Activated CD4-positive, CD25-positive, alpha-beta regulatory T cell (primary cell): ENCODE measurements at places on chromosomes 6 and 20.
A peak's percentile ranks its signal among the peaks of the same experiment; 100 is the strongest.

- DNase-seq: no peak
Measured at GRCh38 chr6:3735029-3735605, 16.4 kb downstream of the PXDC1 start.

GRCh38 chr20:14375416-14375985 is 38.1 kb upstream of the FLRT3 start:
- DNase-seq: no peak

- DNase-seq: peak; percentile 21
Measured at GRCh38 chr20:50635676-50636600, 55.4 kb downstream of the RIPOR3 start.

- no peak for DNase-seq
Measured at GRCh38 chr6:24469811-24470210, 19.6 kb downstream of the GPLD1 start.

GRCh38 chr6:105452924-105453756 is 50.3 kb upstream of the PREP start:
- DNase-seq: no peak

DNA sequence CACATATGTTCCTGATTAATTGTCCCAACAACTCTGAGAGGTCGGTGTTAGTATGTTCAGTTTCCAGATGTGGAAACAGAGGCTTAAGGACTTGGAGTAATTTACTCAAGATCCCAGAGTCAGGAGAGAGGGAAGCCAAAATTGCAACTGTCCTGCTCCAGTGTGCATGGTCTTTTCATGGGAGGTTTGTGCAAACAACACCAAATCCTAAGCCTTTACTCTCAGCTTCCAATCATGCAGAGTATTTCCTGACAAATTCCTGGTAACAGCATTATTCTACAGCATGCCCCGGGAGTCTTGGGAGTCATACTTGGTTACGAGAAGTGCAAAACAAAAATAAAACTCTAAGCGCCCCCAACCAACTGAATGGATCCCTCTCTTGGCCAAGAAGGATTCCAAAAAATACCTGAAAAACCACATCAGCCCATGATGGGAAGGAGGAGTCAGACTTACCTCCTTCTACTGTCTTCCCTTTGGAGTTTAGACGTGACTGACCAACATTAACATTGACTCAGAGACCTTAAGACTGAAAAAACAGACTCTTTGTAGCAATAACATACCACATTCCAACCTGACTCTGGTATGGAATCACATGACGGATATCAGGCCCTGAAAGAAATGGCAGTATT is 30.8 kb upstream of the PPP1R3G start:
- DNase-seq: no peak

DNA sequence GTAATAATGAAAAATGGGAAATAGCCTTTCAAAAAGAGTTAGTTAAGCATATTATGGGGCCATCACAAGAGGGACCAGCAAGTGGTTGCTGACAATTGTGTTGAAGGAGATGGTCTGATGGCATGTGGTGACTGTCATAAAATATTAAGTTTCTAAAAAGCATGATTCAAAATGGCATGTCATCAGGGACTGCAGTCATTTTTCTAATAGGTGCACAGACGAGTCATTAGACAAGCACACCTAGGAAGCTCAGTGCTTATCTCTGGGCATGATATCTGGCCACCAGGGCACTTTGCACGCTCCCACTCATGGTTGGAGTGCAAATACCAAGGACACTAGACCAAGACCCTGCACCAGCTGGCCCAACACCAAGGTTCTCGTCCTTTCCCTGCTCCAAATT is 226.5 kb downstream of the ANKRD60 start:
- DNase-seq: no peak

- DNase-seq: no peak
Measured at GRCh38 chr6:147003186-147003585, 201.0 kb upstream of the STXBP5 start.

- no peak for DNase-seq
Measured at GRCh38 chr6:121453191-121453590, 17.7 kb downstream of the GJA1 start.

- DNase-seq: no peak
Measured at GRCh38 chr20:49395183-49395582, 87.3 kb downstream of the KCNB1 start.

GRCh38 chr20:17843246-17844132 is 125.1 kb downstream of the SNX5 start:
- no peak for DNase-seq

DNA sequence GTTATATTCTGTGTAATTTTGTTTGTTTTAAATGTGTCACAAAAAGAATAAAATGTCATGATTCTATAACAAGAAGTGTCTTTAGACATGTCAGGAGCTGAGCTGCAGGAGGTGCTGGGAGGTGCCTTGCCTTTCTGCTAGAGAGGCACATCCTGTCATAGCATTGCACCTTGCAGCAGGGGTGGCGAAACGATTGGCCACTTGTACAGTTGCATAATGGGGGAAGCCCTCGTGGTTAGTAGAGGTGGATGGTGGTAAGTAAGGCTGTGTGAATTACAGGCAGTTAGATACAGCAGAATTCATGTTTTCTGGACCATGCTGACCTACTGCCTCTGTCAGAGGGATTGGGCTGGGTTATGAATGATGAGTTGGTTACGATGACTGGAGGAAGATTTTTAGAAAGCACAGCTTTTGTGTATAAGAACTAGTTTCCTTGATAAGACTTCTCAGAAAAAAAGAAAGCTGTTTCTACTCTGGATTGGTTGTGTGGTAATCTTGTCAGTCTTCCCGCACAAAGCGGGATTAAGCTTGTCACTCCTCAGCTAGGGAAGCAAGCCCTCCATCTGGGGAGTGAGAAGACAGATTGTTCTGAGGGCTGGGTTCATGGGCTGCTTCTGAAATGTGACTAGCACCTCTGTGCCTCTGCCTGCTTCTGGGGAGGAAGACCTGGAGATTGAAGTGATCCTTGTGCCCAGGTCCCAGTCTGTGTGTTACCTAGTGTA is 74.9 kb downstream of the FOXO3 start:
- DNase-seq: no peak
